Activated T-helper 17 cell treated with anti-CD3 and anti-CD28 coated beads, Interleukin-2, amount 50 U/mL, for 72 hours (primary cell): ENCODE measurements at places on chromosomes 3 and 15.

GRCh38 chr3:102599819-102600576, 165.2 kb downstream of the ZPLD1 start:
- ATAC-seq, result no peak

- no peak for ATAC-seq
Observed at GRCh38 chr3:174335324-174335723, 523.8 kb upstream of the NAALADL2 start.

DNA sequence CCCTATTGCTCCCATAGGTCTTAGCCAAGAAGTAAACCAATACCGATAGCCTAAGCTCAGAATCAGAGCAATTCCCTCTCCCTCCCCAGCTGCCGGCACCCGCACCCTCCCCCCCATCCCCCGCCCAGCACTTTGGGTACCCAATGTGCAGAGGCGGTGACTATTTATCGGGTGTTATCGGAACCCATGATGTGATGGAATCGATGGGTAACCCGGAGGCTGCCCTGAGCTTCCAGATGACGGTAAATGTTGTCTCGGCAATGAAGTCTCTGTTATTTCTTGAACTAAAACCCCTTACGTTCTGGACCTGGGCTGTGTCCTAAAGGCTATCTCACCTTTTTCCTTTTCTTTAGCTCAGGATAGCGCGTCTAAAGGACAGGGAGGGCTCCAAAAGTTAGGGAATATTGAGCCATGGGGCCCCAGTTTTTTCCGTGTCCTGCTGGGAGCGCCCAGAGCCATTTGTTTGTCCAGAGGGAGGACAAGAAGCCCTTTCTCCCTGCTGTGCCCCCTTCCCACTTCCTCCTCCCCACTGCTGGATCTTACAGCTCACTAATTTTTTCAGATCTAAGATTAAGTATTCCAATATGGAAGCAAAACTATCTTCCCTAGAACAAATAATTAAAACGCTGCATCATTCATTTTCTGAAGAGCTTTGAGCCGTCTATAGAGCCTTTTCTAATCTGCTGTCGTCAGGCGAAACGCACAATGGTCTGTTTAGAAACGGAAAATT, 1.5 kb downstream of the SLITRK3 start:
- ATAC-seq, result no peak

GRCh38 chr3:33803894-33804526, 5.6 kb downstream of the PDCD6IP start:
- ATAC-seq, result no peak

DNA sequence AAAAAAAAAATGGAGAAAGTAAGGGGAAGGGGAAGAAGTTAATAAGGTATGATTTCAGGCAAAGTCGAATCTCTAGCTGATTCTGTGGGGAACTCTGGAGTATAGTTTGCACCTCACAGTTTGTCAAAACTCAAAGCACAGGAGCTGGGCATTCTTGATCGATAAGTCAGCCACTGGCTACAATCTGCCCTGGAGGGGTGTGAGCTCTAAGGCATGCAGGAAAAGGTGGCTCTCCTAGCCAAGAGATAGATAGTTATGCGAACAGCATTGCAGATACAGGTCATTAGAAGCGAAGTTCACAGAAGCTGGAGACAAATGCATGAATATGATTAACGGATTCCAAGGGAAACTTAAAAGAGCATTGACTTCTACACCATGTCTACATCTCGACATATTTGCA, 952.6 kb downstream of the AGBL1 start:
- no peak for ATAC-seq

DNA sequence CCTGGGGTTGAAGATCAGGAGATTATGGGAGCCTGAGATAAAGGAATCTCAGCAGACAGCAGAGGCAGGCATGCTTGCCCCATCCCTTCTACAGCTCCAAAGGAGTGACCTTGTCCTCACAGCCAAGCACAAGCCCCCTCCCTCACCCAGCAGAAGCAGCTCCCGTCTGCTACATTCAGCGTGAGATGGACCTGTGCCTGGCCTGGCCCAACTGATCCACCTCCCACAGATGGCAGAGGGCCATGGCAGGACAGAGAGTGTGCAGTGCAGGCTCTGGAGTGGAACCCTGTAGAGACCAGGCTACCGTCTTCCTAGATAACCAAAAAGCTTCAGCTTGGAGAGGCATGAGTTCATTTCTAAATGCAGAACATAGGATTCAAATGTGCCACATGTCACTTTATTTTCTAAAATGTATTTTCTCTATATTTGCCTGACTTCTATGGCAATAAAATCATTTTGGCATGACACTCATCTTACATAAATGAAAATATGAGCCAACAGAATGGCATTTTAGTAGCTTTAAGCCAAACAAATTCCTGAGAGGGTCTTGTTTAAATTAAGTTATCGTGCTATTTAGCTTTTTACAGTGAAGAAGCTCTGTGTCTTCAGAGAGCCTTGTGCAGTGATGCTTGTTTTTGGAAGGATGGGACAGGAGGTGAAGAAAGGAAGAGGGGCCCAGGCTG, 43.7 kb downstream of the SLC12A8 start:
- ATAC-seq, result no peak

- no peak for ATAC-seq
Observed at GRCh38 chr3:23741036-23741706, 64.6 kb upstream of the UBE2E1 start.

DNA sequence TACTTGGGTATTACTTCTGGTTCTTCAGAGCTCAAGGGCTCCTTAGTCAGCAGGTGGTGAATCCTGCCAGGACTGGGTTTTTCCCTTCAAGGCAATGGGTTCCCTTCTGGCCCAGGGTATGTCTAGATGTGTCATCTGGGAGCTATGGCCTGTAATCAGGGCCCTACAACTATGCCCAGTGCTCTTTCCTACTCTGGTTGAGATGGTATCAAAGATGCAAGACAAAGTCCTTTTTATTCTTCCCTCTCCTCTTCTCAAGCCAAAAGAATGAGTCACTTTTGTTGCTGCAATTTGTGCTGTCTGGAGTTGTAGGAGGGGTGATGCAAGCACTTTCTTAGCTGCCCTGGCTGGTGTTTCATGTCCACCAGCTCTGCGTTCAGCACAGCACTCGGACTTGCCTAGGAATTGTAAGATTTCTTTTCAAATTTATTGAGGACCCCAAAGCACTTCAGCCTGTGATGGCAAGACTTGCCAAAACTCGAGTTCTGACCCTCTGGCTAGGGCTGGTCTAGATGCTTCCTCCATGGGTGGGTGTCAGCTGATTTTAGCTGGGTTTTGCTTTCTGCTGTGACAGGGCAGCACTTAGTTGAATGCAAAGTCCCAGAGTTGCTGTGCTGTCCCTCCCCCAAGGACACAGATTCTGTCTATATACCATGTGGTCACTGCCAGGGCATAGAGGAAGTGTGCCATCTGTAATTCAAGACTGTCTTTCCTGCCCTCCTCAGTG, 129.2 kb upstream of the CBLB start:
- peak; percentile 70 for ATAC-seq

DNA sequence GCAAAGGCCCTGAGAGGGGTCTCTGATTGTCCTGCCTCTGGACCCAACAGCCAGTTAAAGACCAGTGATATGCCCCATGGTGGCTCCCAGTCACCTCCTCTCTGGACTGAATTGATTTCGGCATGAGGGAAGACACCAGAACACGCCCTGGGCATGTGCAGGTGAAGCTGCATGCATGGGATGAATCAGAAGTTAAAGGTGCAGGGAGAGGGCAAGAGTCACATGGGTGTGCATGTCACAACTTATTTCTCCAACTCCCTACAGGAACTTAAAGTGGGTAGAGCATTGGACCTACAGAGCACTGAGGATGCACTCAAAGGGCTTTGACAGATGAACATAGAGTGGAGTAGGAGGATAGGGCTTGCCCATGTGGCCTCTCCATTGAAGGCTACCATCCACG, 16.9 kb upstream of the RHCG start:
- ATAC-seq, result no peak

- ATAC-seq, result peak; percentile 54
Observed at GRCh38 chr15:80031841-80032240, 27.6 kb upstream of the ZFAND6 start.

DNA sequence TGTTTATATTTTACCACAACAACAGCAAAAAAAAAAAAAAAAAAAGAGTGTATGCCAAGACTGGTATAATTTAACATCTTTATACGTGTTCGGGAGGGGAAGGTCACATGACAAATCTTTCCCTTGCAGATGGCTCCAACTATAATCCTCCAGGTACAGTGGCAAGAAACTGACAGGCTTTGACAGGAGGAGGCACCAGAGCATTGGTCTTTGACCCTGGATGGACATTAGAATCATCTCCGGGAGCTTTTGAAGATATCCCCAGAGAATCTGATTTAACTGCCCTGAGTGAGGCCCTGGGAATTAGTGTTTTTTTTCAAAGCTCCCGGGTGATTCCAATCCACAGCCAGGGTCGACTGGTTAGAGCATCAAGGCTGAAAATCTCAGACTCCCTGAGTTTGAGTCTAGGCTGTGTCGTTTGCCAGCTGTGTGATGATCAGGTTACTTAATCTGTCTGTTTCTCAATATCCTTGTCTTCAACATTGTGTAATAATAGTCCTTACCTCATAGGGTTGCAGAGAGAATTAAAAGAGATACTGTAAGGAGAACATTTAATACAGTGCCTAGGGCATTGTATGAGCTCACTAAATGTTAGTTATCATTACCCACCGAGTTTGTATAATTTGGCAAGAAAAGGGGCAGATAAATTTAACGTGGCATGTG, 8.9 kb upstream of the SEMA5B start:
- ATAC-seq, result no peak
